GM04503 (cell line): ENCODE measurements at places on chromosomes 13 and 19.
A peak's percentile ranks its signal among the peaks of the same experiment; 100 is the strongest.

GRCh38 chr19:58575183-58576041 is 2.3 kb upstream of the MZF1 start:
- peak; percentile 64 for DNase-seq

GRCh38 chr13:96499656-96500055 is 409.7 kb downstream of the HS6ST3 start:
- DNase-seq, result no peak

DNA sequence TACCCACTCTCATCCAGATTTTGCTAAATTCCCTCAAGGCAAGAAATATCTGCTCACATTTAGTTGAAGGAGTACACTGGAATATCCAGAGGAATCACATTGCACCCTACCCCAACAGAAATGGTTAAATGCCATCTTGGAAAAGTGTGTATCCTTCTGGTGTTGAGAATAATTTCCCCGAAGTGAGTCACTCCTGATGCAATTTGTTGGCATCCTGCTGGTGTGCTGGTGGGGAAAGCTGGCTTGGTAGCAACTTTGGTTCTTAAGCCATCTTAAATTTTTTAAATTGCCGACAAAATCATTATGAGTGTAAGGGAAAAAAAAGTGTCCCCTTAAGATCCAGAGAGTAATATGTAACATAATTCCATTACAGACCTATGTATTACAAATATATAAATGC is 337.3 kb upstream of the DACH1 start:
- peak; percentile 49 for DNase-seq

GRCh38 chr13:46963904-46964303 is 67.1 kb upstream of the HTR2A start:
- DNase-seq, result no peak

DNA sequence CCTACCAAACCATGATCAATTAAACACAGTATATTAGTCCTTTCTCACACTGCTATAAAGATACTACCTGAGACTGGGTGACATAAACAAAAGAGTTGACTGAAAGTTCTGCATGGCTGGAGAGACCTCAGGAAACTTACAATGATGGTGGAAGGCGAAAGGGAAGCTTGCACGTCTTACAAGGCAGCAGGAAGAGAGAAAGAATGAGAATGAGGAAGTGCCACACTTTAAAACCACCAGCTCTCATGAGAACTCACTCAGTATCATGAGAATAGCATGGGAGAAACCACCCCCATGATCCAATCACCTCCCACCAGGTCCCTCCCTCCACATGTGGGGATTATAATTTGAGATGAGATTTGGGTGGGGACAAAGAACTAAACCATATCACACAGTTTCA is 324.9 kb upstream of the ZNF507 start:
- no peak for DNase-seq

- DNase-seq, result no peak
Observed at GRCh38 chr13:75055296-75055695, 426.7 kb downstream of the TBC1D4 start.

- no peak for DNase-seq
Observed at GRCh38 chr13:98450539-98451111, 126.3 kb downstream of the STK24 start.
